Thoracic aorta endothelial cell (primary cell): ENCODE measurements at places on chromosomes 2 and 18. TPM values are rescaled to one million over a fixed set of nuclear protein-coding genes. Genes with fewer than 3 reads are reported as not detected.

SPAG16 gene
- 16.9 and 21.4 TPM in 2 replicates for total RNA-seq

L3MBTL4 gene
- under 0.01 and 0.57 TPM in 2 replicates for total RNA-seq

IL36B gene
- not detected in 2 replicates for total RNA-seq

CCDC138 gene
- 14.9 and 20.0 TPM in 2 replicates for total RNA-seq

MGAT4A gene
- 83.0 and 136 TPM in 2 replicates for total RNA-seq

UGT1A4 gene
- not detected in 2 replicates for total RNA-seq
